AG04450 (cell line): ENCODE measurements at places on chromosomes 16 and 17.
A peak's percentile ranks its signal among the peaks of the same experiment; 100 is the strongest.

DNA sequence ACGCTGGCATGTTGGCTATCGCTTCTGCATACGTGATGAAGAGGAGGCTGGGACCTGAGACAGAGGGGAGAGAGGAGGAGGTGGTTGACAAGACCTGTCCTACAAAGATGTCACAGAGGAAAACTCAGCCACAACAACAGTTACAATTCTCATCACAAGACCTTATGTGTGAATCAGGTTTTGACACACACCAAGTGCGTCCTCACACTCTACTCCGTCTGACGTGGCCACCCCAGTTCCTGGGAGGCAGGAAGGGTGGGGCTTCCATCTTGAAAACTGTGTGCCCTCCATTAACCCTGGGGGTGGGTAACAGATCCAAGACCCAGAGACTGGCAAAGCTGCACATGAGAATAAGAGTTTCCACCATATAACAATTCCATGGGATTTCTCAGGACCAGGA is 24.1 kb downstream of the SLC6A4 start:
- DNase-seq: no peak

- DNase-seq: no peak
Measured at GRCh38 chr16:9755081-9755480, 427.1 kb downstream of the GRIN2A start.

DNA sequence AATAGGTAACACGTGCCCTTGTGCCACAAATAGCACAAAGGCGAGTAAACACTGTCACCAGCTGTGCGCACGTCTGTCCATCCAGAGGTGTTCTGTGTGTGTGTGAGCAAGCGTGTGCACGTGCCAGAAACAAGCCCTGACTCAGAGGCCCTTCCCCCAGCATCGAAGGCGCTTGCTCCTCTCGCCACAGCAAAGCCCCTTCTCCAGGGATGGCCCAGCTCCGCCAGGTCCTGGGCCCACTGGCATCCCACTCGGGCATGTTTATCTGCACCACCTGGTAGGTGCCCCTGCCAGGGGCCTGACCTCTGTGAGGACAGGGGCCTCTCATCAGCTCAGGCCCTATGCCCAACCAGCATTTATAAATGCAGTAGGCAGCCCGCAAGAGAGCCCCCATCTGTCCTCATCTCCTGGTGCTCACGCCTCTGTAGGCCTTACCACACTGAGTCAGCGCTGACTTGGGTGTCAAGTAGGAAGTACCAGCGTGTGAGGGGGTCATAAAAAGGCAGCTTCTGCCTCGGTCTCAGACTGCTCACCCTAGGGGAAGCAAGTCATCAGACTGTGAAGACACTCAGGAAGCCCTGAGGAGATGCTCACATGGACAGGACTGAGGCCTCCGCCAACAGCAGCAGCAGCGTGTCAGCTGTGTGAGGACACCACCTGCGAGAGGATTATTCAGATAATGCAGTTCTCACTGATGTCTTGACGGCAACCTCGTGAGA is 10.8 kb downstream of the TMEM235 start:
- DNase-seq: no peak

- no peak for DNase-seq
Measured at GRCh38 chr17:11094331-11094730, 146.7 kb upstream of the SHISA6 start.

- no peak for DNase-seq
Measured at GRCh38 chr17:2363851-2364762, 26.8 kb downstream of the SGSM2 start.

GRCh38 chr16:17757808-17758207 is 287.0 kb upstream of the XYLT1 start:
- no peak for DNase-seq

DNA sequence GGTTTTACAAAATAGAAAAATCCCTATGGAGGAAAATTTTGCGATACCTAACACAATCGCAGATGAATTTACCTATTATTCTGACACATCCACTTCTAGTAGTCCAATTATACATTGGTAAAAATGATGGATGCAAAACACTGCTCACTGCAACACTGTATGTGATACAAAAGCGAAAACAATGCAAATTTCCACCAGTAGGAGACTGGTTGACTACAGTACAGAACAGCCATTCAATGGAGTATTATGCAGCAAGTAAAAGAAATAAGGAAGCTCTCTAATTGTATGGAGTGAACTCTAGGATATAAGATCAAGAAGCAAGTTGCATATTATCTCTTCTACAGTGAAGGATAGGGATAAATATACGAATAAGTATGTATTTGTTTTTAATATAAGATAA is 48.5 kb downstream of the SETD6 start:
- no peak for DNase-seq

- no peak for DNase-seq
Measured at GRCh38 chr16:88012360-88012759, 61.1 kb downstream of the BANP start.

DNA sequence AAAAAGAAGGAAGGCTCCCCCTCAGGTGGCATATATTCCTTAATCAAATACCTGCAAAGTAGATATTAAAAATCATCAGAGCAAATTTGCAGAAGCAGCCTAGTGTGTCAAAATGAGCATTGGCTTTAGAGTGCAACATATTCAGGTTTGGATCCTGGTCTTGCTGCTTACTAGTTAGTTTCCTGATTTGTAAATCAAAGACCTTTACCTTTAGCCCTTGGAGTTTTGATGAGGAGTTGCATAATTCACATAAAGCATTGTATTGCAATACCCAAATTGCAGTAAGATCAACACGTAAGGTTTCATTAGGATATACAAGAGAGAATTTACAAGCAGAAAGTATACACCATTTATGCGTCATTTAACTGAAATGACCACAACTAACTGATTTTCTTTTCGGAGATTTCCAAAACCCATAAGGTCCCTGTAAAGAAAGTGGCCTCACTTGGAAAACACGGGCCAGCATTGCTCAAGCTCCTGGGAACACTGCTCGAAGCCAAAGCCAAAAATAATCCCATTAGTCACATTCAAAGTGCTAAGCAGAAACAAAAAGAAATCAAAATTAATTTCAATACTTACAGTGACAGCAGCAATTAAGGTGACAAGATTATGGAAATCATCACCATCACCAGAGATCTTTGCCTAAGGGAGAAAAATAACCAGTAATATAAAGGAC is 415.9 kb upstream of the ERCC4 start:
- DNase-seq: no peak

DNA sequence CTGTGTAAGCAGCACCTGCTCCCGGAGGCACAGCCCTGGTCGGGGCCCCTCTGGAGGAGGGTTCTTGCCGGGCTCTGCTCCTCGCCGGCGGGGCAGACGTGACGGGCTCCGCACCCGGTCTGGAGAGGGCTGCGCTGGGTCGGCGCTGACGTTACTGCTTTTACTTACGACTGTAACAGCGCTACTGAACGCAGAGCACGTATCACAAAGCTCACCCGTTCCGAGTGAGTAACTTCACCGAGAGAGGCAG is 1.3 kb upstream of the RAB40C start:
- peak; percentile 23 for DNase-seq

GRCh38 chr17:60525685-60526514 is at the start of gene APPBP2:
Gene APPBP2 (minus strand): TSS chr17:60526242. CDS start chr17:60525931, 311 bp downstream.
- peak; percentile 60 for DNase-seq

DNA sequence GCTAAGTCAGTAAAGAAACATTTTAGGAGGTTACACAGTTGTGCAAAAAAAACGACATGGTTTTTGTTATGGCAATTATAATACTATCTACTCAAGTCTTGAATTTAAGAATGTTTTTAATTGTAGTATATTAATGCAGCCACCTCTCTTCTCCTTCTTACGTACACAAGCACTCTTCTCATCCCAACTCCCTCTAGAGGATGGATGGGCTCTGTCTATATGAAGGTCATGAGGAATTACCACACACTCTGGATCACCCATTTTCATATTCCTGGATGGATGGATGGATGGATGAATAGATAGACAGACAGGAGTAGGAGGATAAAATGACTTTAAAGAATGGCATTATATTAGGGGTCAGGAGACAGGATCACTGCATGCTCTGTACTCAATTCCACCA is 120.0 kb downstream of the PHKB start:
- DNase-seq: no peak

GRCh38 chr16:5621826-5622225 is 524.2 kb upstream of the EEF2KMT start:
- no peak for DNase-seq

- DNase-seq: no peak
Measured at GRCh38 chr16:1073262-1073558, 663 bp downstream of the SSTR5 start.

DNA sequence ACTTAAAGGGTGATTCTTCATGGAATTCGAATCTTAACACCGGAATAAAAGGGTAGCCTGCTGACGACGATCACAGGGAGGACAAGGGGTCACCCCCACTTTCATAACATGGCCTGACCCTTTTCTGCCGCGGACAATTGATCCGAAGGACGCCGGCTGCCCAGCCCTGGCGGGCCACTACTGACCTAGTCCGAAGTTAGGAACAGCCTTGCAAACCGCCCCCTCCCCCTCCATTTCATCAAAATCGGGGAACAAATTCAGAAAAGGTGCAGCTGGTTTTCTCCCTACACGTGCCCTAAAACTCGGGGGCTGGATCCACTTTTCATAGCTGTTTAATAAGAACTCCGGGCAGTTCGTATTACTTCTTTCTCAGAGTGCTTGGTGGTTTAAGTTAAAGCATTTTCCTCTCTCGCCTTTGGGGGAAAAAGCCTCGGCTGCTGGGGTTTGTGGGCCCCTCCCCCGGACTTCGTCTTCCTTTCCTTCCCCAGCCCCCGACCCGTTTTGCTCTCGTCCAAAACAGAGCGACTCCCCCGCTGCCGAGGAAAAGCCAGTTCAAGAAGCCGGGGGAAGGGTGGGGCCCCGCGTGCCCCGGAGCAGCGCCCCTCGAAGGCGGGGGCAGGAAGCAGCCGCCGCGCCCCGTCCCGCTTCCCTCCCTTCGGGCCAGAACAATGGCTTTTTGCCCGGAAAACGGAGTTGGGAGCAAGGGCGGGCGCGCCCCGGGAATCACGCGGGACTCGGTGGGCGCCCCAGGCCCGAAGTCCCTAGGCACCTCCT is 641 bp upstream of the CBX2 start:
- no peak for DNase-seq

GRCh38 chr17:82441691-82442487 is 8.7 kb downstream of the CYBC1 start:
- DNase-seq: no peak

GRCh38 chr16:88649924-88650748 is 717 bp downstream of the CYBA start:
- DNase-seq: no peak
